Stimulated activated memory B cell treated with anti-CD40 and anti-IgM and Interleukin-4, amounts not matched to agents 10 μg/mL and 1 μg/mL and 100 μg/mL, for 72 hours (primary cell): ENCODE measurements at places on chromosomes 12 and 14.

DNA sequence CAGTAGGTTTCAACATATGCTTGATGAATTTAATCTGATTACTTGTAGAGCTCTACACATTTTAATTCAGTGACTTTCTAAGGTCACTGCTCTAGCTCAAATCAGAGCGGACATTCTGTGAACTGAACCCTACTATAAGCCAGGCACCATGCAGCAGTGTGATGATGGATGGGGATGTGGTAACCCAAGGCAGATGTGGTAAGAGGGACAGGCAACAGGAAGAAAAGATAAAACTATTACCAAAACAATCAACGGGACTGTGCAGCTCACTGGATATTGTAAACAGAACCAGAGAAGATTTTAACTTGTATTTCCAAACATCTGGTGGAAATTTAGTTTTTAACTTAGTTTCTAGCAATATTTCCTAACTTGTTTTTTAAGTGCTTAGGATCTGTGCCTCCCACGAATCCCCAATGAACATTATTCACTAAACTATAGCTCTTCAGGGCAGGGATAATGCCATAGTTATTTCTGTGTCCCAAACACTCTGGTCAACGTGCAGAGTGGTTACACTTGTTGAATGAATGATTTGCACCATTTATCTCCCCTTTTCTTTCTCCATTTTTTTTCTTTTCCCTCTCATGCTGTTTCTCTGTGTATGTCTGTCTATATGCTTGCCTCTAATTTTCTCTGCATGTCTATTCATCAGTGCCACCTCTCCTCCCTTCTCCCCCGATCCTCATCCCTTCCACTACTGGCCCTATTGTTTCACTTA lies 3.0 kb downstream of the ERO1A start:
- ATAC-seq, result no peak

DNA sequence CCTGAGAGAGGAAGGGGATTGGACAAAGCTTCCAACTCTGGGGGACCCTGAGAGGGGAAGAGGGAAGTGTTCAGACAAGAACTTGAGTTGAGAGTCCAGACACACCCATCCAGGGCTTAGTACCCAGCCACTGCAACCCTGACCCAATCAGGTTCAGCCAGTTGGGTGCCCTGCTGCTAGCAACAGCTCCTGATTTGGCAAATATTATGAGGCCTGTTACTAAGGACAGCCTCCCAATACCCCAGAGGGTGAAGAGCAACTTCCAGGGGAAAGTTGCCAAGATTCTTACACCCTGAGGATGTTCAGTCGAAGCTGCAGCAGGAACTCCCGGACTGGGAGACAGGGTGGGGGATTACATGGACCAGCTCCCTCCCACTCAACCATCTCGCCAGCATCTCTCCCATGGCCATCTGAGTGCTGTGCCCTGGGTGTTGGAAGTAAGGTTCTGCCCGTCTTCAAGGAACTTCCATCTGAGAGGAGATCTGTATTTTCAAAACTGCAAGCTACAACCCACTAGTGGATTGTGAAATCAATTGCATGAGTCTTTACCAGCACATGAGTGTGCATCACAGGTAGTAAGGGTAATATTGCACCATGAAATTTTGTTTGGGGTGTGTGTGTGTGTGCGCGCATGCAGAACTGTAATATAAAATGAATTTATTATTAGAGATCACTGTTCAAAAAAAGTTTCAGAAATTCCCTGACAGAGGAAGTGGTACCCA lies 11.5 kb upstream of the KRT78 start:
- ATAC-seq, result no peak

- ATAC-seq, result no peak
Measured at GRCh38 chr12:127675936-127676335, 591.0 kb upstream of the TMEM132C start.

- ATAC-seq, result no peak
Measured at GRCh38 chr12:9872162-9872561, 3.0 kb upstream of the CLEC2B start.

- ATAC-seq, result no peak
Measured at GRCh38 chr12:29627221-29627620, 129.7 kb upstream of the OVCH1 start.

DNA sequence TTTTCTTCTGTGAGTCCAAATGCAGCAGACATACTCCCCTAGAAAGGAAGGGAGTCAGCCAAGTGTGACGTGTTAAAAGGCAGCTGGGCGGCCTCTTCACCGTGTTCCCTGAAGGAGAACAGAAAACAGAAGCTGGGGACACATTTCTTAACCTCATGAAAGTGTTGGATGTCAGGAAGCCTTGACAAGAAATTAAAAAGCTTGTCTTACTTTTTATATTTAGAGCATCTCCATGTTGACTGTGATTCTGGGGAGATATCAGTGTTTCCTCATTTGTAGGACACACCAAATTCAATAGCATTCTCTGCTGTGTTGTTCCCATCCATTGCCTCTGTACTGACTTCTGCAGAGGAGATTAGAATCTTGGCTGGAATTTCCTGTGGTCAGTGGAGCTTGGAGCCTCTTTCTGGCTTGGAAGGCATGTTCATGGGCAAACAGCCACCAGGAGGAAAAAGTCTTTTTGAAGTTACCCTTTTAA lies 93.7 kb downstream of the RMST start:
- ATAC-seq, result no peak

GRCh38 chr12:121781484-121781997 lies 11.9 kb downstream of the RHOF start:
- ATAC-seq, result peak; percentile 63

GRCh38 chr12:120406069-120406468 lies 31.8 kb upstream of the COX6A1 start:
- ATAC-seq, result no peak

- no peak for ATAC-seq
Measured at GRCh38 chr12:99522456-99522855, 125.1 kb upstream of the GARIN6 start.

GRCh38 chr14:34043627-34044372 lies 92.9 kb upstream of the EGLN3 start:
- peak; percentile 51 for ATAC-seq

- ATAC-seq, result no peak
Measured at GRCh38 chr12:108727161-108727560, 4.2 kb downstream of the CORO1C start.

DNA sequence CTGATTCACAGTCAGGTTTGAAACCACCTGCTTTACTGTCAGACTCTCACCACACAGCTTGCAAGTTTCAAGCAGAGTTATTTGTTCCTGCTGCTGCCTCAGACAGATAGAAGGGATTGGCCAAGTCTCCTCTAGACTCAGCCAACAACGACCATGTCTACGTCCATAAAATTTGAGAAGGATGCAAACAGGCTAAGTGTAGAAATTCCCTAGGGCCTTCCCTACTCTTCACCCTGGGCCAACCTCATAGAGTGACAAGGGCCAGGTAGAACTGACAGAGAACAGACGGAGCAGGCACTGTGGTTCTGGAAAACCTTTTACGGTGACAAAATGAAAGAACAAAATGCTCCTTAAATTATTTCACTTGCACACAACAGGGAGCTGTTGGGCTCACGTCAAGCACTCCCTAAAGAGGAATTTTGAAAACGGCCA lies 39.5 kb downstream of the CLIP1 start:
- ATAC-seq, result no peak

DNA sequence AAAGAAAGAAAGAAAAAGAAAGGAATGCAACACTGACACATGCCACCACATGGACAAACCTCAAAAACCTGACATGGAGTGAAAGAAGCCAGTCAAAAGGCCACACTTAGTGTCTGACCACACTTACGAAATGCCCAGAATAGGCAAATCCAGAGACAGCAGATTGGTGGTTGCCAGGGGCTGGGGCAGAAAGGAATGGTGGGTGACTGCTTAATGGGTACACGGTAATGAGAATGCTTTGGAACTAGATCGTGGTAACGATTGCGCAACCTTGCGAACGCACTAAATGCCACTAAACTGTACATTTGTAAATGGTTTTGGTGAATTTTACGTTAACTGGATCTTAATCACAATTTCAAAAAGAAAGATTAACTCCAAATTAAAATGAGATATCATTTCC lies 39.5 kb downstream of the SCARB1 start:
- no peak for ATAC-seq

GRCh38 chr12:90029317-90029716 lies 320.7 kb upstream of the ATP2B1 start:
- no peak for ATAC-seq

GRCh38 chr12:89176676-89177075 lies 175.6 kb downstream of the DUSP6 start:
- ATAC-seq, result no peak

- ATAC-seq, result no peak
Measured at GRCh38 chr14:105283899-105284298, 16.9 kb downstream of the BRF1 start.

GRCh38 chr14:104881369-104881979 lies 16.4 kb downstream of the CEP170B start:
- no peak for ATAC-seq

DNA sequence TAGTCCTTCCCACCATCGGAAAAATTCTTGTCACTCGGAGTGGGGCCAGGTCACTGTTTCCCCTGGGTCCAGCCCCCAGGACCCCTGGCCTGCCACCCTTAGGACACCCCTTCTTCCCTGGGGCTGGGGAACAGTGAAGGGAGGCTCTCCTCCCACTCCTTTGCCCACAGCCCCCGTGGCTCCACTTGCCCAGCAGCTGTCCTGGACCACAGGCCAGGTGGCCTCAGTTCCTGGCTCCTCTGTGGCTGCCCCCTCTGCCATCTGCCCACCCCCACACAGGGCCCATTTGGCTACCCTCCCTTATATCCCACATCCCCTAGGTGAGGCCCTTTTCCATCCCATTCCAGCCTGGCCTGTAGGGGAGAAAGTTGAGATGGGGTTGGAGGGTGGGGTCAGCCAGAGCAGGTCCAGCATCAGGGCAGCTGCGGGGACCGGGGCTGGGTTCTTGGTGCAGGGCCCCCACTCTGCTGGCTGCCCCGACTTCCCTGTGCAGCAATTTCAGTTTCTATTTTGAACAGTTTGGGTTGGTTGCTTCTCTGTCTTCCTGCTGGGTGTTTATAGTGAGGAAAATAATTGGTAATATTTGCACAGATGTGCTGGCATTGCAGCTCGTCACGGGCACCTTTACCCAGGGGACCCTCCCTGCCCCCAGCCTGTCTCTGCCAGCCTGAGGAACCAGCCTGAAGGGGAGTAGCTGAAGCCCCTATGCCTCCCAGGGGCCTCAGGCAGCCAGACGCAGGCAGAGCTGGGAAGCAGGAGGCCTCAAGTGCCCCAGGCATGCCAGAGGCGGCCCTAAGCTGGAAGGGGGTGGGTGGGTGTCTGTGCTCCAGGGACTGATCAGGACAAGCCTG lies 23.4 kb downstream of the SYNDIG1L start:
- ATAC-seq, result peak; percentile 55

DNA sequence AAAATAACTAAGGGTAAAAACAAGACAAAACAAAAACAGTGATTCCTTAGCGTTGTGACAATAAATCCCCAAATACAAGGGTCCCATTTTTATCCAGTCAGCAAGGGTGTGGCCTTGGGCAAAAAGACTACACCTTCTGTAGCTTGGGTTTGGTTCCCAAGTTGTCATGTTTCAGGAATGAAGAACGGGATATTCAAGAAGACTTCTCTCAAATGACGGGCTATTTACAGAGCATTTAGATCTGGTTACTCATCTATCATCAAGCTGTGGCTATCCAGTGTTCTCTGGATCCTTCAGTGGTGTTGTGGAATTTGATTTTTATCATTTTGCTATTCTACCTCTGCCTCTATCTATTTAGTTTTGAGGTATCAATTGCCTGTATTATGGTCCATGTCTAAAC lies 219.7 kb downstream of the SLC25A21 start:
- ATAC-seq, result no peak

DNA sequence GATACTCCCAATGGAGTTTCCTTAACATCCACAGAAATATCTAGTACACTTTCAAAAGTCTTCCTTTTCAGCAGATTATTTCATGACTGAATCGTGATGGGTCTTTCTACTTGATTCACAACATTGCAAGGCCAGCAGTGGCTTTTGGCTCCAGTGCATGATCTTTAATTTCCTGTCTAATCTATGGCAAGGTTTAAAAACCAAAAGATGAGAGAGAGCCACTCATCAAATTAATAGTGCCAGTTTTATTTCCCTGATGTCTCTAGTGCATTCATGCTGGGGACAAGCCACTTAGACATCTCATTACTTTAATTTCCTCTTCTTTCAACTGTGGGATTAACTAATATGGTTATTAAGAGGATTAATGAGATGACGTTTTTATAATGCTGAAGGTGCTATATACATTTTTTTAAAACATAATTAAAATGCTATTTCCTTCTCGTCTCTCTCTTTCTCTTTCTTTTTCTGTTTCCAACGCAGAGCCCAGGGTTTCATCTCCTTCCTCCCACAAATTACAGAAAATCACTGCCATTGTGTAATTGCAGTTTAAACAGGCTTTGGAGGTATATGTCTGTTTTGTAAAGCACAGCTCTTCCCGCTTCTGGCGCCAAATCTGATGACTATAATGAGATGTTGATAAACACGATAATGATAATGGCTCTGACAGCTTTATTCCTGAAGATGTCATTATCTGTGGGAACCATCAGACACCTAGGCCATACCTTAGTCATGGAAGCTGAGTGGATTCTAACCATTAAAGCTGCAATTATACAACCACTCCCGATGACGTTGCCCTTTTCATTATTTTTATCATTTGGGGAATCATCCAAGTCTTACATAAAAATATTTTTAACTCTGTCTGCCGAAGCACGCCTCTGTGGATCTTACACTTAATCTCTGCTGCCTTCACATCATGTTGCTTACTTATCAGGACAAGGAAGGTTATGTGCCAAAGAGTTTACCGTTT lies 103.1 kb upstream of the PPM1H start:
- ATAC-seq, result no peak

- no peak for ATAC-seq
Measured at GRCh38 chr12:62346817-62347216, 86.6 kb downstream of the USP15 start.

GRCh38 chr12:96501133-96501761 lies 11.9 kb downstream of the CFAP54 start:
- ATAC-seq, result peak; percentile 88

GRCh38 chr12:15701206-15701605 lies 88.0 kb downstream of the EPS8 start:
- no peak for ATAC-seq

GRCh38 chr14:50100805-50101204 lies 15.6 kb downstream of the VCPKMT start:
- no peak for ATAC-seq

GRCh38 chr14:99101855-99102461 lies 170.0 kb downstream of the BCL11B start:
- ATAC-seq, result no peak

- ATAC-seq, result no peak
Measured at GRCh38 chr12:47277972-47278448, 198.3 kb upstream of the AMIGO2 start.

DNA sequence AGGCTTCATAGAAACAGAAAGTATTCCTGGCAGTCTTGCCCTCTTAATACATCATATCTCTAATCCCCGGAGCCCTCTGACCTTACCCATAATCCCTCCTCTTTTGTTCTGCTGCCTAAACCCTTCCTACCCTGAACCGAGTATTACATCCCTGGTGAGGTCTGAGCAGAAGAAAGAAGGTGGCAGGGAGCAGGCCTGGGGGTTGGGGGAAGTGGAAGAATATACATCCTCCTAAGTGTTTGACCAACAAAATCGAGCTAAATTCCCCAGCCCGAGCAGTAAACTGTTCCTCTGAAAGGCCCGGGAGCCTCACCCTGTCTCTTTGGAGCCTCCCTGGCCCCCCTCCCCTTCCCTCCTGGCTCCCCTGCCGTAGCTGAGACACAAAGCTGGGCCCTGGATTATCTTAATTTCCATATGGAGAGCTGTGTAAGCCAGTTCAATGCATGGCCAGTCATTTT lies 192.6 kb upstream of the LHX5 start:
- no peak for ATAC-seq
